ENCODE measurements at places on chromosomes 3 and 15.

GRCh38 chr3:53464424-53464823, 30.0 kb upstream of the CACNA1D start:
- no peak for DNase-seq

GRCh38 chr15:29792426-29793159, 29.7 kb downstream of the TJP1 start:
- no peak for DNase-seq

DNA sequence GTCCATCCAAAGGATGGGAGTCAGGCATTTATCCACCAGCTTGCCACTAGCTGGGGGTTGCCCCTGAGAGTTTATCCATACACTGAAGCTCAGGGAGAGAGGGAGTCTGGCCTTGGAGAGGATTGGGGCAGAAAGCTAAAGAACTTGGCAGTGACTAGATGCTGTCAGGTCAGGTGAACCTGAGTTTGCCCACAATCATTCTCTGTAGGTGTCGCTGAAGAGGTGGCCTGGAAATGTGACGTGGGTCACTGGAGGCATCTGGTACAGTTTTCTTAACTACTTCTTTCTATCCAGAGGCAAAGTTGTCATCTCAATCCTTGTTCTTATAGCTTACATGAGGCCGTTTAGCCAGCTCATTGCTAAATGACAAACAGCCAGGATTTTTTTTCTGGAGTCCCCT, 298.0 kb upstream of the CTNNB1 start:
- DNase-seq = no peak

- peak; percentile 53 for DNase-seq
Measured at GRCh38 chr15:68550498-68551295, 28.1 kb upstream of the CORO2B start.

GRCh38 chr3:190502946-190503345, 10.9 kb upstream of the IL1RAP start:
- DNase-seq = no peak

- DNase-seq = no peak
Measured at GRCh38 chr3:14484741-14485140, 55.4 kb downstream of the GRIP2 start.

- no peak for DNase-seq
Measured at GRCh38 chr3:150428562-150428961, 20.5 kb downstream of the TSC22D2 start.

- DNase-seq = no peak
Measured at GRCh38 chr3:157815739-157816138, 290.5 kb downstream of the SHOX2 start.

DNA sequence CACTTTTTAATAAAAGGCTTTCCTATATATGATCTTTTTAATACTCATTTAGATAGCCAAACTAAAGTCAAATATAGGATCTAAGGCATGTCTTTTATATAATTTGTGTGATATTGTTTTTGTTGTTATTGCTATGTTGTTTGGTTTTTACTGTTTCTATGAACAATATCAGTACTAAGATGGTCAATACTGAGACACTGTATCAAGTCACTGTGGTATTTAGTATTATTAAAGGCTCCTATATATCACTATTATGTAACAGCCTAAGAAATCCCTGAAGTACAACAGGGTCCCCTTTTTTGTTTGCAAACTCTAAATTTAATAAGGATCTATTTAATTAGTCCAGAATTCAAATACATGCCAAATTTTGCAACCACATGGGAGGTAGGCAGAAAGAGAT, 61.9 kb downstream of the TBC1D5 start:
- DNase-seq = no peak

DNA sequence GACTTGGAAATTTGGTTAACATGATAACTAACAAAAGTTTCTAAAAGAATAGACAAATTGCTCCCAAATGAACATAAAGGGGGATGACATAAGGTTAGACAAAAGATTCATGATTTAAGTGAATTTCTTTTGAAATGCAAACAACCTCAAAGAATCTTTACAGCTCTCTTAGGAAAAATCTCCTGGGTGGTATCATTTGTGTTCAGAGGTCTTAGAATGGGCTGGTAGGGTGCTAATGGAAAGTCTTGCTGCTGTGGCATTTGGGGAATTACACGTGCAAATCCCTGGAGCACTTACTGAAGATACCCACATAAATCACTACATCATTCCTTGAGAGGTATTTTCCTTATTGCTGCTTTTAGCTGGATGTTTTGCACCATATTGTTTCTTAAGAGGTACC, 14.4 kb upstream of the ROBO2 start:
- DNase-seq = no peak

GRCh38 chr3:134647902-134648760, 2.7 kb downstream of the KY start:
- DNase-seq = no peak

- DNase-seq = no peak
Measured at GRCh38 chr15:46260937-46261336, 626.1 kb downstream of the SQOR start.

DNA sequence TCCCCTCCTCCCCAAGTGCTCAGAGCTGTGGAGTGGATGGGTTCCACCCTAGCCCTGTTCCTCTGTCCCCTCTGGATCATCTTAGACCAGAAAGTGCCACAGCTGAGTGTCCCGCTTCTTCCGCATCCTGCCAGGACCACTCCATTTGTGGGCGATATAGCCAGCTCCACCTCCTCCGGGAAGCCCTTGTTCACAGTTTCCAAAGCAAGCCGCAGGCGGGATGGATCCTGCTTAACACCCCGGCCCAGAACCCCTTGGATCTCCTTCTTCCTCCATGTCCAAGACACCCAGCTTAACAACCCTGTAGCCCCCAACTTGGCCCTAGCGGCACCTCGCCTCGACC, 490 bp upstream of the ALAS1 start:
- DNase-seq = no peak

DNA sequence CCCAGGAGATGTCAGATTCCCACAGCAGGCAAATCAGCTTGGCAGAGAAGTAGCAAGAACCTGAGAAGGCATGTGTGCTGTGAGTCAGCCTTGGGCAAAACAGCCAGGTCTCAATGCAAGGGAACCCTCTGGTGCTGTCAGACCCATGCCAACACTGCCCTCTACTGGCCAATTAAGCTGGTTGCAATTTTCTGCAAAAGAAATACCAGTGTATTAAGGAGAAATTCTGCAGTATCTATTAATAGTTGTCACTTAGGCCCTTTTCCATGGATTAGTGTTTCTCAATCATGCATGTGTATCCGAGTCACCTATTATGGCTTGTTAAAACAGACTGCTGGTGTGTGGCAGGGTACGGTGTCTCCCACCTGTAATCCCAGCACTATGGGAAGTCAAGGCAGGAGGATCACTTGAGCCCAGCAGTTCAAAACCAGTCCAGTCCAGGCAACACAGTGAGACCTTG, 26.2 kb downstream of the MAP4 start:
- DNase-seq = peak; percentile 23

GRCh38 chr15:78260489-78260888, 3.9 kb upstream of the DNAJA4 start:
- no peak for DNase-seq

DNA sequence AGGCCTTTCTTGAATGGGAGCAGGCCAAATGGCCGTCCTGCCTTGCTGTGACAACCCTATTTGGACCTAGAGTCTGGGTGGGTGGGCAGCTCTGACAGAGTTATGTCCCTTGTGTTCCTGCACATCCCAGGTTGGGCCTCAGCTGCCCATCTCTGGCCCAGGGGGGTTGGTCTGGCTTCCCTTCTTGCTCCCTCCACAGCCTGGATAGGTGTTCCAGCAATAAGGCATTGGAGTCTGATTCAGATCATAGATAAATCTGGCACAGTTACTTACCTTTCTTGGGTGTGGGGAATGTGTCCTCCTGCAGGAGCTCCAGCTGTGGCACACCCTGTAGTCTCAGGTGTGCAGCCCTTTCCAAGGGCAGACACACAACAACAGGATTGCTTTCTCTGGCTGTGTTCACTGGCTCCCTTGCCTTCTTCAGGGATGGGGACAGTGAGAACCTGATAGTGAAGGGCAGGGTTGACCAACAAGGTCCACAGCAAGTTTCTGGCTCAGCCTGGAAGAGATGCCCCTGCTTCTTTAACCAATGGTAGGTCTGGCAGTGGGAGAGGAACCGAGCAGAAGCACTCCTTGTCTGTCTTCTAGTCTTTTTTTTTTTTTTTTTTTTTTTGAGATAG, 177.9 kb downstream of the EPHB1 start:
- no peak for DNase-seq

GRCh38 chr3:156483426-156483825, 71.5 kb downstream of the SSR3 start:
- no peak for DNase-seq

DNA sequence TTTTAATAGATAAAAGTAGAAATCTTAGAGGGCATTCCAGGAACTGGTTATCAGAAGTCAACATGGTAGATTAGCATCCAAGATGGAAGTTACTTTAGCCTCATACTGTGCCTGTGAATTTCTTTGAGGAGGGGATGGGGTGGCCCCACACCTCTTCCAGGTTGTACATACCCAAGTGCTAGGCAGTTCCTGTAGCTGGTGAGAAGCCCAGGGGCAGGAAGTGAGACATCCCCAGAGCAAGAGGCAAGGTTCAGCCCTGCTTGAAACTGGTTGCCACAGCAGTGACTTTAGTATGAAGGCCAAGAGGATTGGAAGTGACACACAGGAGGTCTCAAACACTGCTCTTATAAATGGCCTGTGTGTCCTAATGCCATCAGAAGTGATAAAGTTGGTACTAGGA, 11.9 kb downstream of the GTPBP8 start:
- DNase-seq = no peak

- no peak for DNase-seq
Measured at GRCh38 chr3:171950373-171950772, 89.0 kb upstream of the FNDC3B start.

DNA sequence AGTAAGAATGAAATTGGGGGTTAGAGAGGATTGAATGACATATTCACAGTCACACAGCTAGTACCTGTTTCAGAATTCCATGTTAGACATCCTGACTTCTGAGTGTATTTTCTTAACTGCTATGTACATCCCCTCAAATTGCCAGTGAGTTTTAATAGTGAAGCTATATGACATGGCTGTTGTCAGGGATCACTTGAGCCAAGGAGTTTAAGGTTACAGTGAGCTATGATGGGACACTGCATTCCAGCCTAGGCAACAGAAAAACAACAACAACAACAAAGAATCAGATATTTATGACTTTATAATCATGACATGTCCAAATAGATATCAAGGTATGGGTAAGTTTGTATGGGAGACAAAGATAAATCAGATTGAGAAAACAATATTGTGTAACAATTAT, 16.6 kb downstream of the PARP15 start:
- no peak for DNase-seq

- no peak for DNase-seq
Measured at GRCh38 chr3:183098536-183099025, 715 bp downstream of the MCCC1 start.
